Head of caudate nucleus (tissue), 42 donors: ENCODE measurements at places on chromosomes 1 and 21.

GRCh38 chr1:160522136-160522535, 919 bp downstream of the SLAMF6 start:
- no peak for DNase-seq

DNA sequence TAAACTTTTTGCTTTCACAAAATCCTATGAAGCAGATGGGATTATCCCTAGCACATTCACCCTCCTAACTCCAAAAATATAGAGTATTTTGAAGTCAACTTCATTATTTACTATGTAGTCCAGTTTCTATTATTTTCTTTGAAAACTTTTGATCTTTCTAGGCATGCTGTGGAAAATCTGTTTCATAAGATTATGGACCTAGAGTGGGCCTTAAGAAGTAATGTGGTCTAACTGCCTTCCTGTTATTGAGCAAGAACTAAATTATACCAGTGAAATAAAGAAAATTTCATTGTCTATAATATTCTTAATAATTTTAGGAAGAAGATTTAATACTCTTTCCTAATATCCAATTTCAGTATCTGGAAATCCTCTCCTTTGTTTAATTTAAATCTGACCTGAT, 58.1 kb downstream of the PRKACB start:
- no peak for DNase-seq

DNA sequence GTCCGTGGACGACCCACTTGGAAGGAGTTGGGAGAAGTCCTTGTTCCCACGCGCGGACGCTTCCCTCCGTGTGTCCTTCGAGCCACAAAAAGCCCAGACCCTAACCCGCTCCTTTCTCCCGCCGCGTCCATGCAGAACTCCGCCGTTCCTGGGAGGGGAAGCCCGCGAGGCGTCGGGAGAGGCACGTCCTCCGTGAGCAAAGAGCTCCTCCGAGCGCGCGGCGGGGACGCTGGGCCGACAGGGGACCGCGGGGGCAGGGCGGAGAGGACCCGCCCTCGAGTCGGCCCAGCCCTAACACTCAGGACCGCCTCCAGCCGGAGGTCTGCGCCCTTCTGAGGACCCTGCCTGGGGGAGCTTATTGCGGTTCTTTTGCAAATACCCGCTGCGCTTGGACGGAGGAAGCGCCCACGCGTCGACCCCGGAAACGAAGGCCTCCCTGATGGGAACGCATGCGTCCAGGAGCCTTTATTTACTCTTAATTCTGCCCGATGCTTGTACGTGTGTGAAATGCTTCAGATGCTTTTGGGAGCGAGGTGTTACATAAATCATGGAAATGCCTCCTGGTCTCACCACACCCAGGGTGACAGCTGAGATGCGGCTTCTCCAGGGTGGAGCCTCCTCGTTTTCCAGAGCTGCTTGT, 32.4 kb downstream of the PRMT2 start:
- no peak for DNase-seq

GRCh38 chr1:183310753-183311479, 107.3 kb downstream of the NMNAT2 start:
- no peak for DNase-seq

DNA sequence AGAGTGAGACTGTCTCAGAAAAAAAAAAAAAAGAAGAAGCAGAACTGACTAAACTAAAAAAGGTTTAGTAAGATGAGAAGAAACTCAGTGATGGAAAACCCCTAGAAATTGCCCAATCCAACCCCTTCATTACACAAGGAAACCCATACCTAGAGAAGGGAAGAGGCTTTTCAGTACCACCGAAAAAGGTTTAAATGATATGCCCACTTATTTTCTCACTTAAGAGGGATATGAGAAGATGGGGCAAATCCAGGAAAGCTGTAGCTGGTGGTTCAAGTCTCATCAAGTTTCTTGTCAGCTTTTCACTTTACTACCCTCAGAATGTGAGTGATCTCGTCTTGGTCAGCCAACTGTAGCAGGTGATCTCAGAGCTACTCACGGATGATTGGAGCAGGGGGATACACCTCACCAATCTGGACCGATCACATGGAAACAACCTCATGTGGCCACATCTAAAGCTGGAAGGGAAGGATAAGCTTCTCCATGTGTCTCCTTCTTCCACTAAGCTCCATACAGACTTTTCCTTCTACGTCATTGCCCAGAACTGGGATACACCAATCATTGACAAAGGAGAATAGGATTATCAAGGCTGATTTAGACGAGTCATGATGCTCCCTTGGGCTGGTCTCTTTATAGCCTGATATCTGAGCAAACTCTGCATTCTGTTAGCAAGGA, 126.7 kb upstream of the POU3F1 start:
- DNase-seq = no peak

DNA sequence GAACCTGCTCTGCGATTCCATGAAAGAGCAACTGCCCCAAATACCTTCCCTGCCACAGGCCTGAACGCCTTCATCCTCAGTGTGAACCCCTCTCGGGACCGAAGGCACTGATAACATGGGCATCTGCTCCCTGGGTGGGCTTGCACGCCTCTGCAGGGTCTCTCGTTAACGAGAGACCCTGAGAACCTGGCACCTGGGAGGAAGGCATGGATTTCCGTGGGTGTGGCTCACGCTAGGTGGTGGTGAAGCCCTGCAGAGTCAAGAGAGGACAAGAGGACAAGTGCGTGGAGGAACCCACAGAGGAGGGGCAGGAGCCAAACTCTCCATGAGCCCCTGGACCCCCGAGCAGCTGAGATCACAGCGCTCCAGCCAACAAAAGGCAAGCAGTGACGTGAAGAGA, 26.8 kb upstream of the COL6A2 start:
- DNase-seq = no peak

GRCh38 chr1:116448785-116449385, 75.8 kb downstream of the ATP1A1 start:
- DNase-seq = no peak

DNA sequence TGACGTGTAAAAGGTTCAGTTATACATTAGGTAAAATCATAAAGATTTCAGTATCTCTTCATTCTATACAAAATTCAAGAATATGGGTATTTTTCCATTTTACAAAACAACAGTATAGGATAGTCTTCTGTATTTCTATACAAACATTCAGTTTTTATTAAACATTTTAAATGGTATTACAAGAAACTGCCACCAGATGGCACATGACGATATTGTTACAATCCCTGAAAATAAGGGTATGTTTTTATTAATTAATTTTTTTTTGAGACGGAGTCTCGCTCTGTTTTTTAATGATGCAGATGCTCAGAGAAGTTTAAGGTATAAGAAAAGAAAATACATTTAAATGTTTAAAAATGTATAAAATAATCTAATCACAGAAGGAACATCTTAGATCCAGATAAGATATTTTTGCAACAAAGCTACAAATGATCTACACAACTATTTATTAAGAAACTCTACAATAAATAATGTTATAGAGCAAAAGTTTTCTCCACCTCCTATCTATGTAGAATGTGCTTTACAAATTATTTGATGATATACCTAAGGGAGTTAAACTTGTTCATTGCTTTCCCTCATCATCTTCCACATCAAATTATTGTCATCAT, 23.5 kb upstream of the RSBN1 start:
- no peak for DNase-seq

DNA sequence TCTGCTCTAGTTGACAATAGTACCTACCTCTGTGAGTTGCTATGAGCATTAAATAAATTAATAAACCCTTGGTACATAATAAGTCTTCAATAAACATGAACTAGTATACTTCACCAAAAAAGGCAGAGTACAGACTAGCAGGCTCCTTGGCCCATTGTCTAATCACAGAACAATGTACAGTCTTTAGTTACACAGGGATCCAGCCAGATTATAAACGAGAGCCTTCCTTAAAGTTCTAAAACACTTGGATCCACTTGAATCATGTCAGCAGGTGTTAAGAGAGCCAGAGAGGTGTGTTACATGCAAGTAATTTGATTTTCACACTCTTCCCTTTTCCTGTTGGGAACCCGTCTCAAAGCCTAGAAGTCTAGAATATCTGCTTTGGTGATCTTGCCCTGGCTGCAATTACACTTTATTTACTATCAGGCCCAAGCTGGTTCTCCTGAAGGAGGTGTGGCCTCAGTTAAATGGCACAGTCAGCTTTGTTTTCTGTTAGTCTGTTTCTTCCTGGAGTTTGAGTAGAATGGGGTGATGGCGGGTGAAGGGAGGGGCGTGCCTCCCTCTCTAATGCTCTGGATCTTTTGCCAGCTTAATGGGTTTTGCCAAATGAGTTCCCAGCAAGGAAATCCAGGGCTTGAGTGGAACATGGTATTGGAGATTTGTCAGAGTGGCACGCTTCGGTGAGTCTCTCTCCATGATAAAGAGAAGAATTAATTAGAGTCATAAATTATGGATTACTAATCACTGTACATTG, 570.9 kb upstream of the CAMK1G start:
- DNase-seq = no peak

- no peak for DNase-seq
These were observed 3.5 kb upstream of the MKNK1 start for GRCh38 chr1:46607345-46608130.

GRCh38 chr1:205458777-205459566, 3.1 kb upstream of the BLACAT1 start:
- no peak for DNase-seq

DNA sequence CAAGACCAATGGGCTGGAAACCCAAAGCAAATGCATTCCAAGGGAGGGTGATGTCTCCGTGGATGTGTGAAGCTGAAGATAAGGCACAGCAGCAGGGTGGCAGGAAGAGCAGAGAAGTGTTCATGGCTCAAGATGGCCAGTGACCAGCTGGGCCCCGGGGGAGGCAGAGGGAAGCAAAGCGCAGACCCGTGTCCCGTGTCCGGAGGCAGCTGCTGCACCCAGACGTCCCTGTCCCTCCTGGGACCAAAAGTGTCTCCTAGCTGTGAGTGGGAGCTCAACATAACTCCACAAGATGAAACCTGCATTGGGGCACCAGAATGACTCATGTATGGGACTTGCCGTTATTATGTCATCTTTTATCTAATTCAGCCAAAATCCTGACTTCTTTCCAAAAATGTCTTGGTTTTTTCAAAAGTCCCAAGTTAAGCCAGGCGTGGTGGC, 118.2 kb downstream of the RIPK4 start:
- DNase-seq = no peak

GRCh38 chr1:90402893-90403849, 313.9 kb downstream of the BARHL2 start:
- DNase-seq = no peak

GRCh38 chr1:228065543-228066347, 16.8 kb upstream of the ARF1 start:
- DNase-seq = no peak

- no peak for DNase-seq
These were observed 31.8 kb downstream of the SLC2A1 start for GRCh38 chr1:42926879-42927242.

DNA sequence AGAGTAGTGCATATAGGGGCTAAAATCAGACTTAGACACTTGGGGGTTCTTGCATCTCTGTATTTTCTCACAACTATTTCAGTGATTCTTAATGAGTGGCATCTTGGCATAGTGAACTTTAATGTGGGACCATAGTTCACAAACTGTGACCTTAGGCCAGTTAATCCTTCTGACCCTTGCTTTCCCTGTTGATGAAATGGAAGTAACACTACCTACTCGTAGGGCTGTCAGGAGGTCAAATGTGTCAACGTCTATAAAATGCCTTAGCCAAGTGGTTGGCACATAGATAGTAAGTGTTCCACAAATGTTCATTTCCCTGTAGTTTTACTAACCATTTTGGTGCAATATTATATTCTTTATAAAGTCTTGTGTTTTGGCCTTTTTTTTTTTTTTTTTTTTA, 49.4 kb downstream of the DYRK1A start:
- no peak for DNase-seq

DNA sequence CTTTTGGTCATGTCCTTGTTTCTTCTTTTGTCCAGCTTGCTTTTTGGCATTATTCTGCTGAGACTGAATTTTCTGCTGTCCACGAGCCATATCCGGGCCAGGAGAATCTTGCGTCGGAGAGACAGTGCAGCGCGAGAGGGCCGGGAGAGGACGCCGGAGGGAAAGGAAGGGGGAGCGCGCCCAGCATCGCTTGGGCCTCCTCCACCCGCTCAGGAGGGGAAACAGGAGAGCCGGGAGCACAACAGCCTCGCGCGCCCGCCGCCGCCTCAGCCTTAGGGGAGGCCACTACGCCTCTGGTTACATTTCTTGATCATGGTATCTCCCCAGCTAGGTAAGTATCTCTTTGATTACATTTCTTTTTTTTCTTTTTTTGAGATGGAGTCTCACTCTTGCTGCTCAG, 7.4 kb upstream of the DEGS1 start:
- no peak for DNase-seq

DNA sequence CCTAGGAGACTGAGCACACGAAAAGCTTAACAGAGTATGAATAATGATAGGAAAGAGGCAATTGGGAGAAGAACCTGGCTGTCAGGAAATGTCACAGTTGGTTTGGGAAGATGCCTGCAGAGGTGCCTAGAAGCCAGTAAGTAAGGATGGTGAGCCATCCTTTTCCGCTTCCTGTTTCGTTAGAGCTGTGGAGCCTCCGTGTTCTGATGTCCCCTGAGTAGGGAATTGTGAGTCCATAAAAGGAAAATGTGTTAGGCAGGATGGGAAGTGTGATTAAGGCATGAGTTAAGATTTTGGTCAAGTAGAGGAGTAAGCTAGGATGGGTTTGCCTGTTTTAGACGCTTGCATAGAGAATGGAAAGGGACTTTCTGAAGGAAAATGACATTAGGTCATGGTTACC, 9.0 kb downstream of the CLIC4 start:
- no peak for DNase-seq

DNA sequence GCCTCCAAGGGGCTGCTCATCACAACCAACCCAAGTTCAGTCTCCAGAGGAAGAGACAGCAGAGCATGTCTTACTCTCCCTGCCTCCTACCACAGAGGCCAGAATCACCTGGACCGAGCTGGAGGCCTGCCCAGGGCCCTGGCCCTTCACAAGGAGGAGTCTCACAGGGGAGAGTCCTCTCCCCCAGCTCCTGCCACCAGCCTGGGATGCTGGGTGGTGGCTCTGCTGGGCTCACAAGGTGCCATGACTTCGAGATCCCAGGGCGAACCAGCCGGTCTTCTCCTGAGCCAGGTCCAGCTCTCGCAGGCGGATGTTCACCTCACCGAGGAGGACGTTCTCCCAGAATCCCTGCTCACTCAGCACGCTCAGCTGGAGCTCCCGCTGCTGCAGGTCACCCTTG, 13.0 kb upstream of the PPP1R15B start:
- DNase-seq = no peak

- DNase-seq = no peak
These were observed 181.5 kb downstream of the PLPP3 start for GRCh38 chr1:56397811-56398231.

GRCh38 chr1:31795801-31796621, 19.8 kb downstream of the SPOCD1 start:
- peak; percentile 72 for DNase-seq

- DNase-seq = no peak
These were observed 20.0 kb downstream of the PTPRF start for GRCh38 chr1:43550598-43551246.

DNA sequence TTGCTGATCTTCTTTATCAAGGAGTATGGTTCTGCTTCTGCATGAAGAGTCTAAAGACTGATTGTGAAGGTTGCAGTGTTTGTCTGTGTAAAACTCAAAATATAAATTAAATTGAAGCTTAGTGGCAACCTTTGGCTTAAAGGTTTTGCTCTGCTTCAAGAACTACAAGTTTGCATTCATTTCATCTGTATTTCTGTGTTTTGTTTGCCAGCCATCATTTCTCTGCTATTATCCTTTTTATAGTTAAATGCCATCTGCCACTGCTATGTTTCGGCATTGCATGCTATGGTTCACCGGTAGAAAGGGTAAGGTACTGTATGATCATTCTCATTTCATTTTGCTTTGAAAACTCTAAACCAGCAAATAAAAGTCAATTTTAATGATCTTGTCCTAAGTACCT, 52.9 kb downstream of the OSBPL9 start:
- no peak for DNase-seq
